ENCODE measurements at places on chromosomes 11 and 22.

- no peak for DNase-seq
Observed at GRCh38 chr11:132445859-132446291, 1075.5 kb downstream of the NTM start.

DNA sequence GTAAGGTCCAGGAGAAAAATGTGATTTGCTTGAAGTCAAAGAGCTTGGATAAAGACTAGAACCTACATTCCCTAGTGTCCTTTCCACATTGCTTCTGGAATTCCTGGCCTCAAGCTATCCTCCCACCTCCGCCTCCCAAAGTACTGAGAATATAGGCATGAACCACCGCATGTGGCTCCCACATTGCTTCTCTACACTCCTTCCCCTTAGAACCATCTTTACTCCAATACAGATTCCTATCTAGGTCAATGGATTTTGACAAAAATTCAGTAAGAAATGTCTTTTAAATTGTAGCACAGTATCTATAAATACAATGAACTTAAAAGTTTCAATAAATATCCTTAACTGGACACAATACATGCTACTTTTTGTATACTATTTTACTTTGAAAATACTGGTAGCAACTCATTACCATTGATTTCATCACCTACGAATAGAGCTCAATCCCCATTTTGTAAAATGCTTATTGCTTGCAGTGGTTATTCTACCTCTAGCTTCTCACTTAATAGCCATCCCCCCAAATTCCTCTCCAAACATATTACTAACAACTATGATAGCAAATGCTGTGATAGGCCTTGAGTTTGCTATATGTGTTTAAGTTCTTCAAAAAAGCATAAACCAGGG, 53.4 kb downstream of the GAB2 start:
- DNase-seq: no peak

- no peak for DNase-seq
Observed at GRCh38 chr11:119344291-119345010, 2.1 kb downstream of the MFRP start.

DNA sequence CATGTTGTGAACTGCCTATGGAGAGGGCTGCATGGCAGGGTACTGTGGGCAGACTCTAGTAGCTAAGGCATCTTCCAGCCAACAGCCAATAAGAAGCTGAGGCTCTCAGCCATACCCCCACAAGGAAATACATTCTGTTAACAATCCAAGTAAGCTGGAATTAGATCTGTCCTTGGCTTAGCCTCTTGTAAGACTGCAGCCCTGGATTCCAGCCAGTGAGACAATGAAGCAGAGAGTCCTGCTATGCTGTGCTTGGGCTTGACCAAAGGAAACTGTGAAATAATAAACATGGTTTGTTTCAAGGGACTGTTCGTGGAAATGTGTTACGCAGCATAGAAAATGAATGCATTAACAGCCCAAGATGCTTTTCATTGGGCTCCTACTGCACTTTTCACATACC, 1097.4 kb upstream of the CCDC90B start:
- no peak for DNase-seq

- DNase-seq: no peak
Observed at GRCh38 chr11:10893714-10894151, 35.9 kb upstream of the ZBED5 start.

DNA sequence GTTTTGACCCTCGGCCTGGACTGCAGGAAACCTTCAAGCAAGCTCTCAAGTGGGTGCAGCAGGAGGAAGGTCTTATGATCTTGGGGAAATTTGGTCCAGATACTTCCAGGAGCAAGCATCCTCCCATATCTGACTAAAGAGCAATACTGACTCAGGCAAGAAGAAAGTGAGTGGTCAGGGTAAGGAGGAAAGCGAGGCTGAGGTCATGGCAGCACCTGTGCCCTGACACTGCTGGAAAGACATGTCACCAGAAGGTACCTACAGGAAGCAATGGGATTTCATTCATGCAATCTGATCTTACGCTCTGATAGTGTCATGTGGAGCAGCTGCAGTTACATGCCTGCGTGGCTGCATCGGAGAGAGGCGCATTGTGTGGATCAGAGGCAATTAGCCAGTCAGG, 6.5 kb upstream of the TOP3B start:
- DNase-seq: no peak

DNA sequence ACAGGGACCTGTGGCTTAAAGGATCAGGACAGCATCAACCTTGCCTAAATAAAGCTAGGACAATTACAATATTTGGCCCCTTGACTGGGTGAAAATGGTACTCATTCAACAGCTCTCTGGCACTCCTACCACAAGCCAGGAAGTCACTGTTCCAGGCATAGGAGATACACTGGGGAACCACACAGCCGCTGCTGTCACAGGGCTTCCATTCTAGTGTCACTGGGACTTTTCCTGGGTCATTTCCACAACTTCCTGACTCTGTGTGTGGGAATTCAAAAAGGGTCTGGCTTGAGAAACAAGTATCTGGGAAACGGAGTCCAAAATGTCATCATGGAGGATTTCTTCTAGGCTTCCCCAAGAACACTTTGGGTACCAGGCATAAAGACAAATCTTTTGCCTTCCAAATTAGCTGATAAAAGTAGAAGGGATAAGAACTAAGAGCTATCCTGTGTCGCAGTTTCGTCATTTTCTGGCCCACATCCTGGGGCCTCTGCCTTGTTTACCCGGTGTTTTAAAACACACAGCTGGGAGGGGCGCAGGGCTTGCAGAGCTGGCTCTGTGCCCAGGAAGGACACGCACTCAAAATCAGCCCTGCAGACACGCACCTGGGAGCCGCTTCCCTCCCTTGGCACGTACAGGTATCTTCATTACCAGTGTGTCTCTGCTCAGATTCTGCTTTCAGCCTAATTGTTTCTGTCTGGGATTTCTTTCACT, 38.0 kb downstream of the TMEM45B start:
- DNase-seq: peak; percentile 33

GRCh38 chr22:32583074-32583682, 108.6 kb downstream of the FBXO7 start:
- DNase-seq: no peak

GRCh38 chr22:47793304-47794101, 1031.1 kb downstream of the TBC1D22A start:
- no peak for DNase-seq

DNA sequence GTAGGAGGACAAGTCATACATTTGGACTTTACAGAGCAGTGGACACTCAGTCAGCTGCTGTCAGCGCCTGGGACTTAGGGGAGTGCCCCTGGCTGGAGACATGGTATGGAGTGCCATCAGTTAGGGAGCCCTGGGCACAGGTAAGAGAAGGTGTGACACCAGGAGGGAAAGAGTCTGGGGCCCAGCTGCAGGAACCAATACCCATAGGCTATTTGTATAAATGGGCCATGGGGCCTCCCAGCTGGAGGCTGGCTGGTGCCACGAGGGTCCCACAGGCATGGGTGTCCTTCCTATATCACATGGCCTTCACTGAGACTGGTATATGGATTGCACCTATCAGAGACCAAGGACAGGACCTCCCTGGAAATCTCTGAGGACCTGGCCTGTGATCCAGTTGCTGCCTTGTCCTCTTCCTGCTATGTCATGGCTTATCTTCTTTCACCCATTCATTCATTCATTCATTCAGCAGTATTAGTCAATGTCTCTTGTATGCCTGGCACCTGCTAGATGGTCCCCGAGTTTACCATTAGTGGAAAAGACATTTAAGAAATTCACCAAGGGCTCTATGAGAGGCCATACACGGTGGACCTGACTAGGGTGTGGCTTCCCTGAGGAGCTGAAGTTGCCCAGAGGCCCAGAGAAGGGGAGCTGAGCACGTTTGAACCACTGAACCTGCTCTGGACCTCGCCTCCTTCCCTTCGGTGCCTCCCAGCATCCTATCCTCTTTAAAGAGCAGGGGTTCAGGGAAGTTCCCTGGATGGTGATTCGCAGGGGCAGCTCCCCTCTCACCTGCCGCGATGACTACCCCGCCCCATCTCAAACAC, 850 bp upstream of the MIF start:
- DNase-seq: no peak

- no peak for DNase-seq
Observed at GRCh38 chr11:83816572-83817187, 530.5 kb upstream of the CCDC90B start.

DNA sequence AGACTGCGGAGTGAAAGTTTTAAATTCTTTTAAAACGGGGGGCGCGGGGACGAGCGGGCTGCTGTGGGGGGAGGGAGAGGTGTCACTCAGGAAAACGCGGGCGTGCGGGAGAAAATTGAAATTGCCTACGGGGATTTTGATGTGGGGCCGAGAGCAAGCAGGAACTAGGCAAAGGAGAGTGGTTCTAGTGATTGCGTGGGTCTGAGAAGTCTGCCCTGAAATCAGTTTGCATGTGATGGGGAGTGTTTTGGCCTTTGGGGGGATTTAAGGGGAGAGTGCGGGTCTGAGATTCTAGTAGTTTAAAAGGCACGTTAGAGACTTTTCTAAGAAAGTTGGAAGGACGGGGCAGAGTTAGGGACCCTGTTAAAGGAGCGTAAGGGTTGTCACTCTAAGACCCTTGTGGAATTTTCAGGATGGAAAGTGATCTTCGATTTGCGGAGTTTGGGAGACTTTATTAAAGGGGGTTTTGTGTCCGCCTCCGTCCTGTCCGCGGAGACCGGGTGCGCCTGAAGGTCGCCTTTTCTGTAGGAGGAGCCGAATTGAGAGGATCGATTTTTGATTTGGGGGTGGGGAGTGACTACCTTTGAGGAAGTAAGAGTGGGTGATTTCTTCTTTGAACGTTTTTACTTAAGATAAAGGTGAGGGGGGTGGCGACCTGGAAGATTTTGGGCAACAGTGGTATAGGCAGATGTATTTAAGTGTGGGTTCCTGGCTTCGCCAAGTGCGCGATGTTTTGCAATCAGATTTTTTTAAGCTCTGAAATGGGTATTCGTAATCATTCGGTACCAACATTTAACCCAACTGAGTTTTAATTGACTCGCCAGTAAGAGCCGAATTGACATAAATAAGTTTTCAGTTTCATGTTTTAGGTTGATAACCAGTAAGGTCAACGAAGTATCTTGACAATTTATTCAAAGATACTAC, 1.1 kb downstream of the EED start:
- no peak for DNase-seq

DNA sequence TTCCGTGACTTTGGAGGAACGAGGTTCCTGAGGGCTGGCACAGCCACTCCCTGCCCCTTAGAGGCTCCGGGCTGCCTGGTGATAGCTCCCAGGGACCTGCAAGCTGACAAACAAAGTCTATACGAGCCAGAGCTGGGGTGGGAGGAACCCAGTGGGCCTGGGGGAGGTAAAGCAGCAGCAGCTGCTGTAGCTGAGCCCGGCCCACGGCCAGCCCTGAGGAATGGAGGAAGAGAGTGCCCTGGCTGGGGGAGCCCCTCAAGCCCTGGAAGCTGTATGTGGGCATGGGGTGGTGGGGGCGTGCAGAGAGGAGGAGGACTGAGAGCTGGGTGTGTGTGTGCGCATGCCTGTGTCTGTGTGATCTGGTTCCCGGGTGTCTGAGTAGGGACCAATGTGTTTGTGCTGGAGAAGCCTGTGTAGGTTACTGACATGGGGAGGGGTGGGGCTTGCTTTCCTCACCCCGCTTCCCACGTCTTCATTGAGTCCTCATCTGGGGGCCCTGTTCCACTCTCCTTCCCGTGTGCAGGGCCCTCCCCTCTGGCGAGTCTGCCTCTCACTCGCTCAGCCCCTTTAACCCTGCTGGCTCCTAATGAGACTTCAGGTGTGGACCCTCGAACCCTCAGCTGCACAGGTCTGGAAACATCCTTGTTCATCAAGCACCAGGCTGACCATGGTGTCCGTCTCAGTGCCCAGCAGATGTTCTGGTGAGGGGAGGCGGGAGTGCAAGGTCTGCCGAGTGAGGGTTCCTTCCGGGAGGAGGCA, 10.8 kb downstream of the ST3GAL4 start:
- no peak for DNase-seq
